ENCODE measurements at places on chromosomes 12 and 14. TPM values are rescaled to one million over a fixed set of nuclear protein-coding genes. Genes with fewer than 3 reads are reported as not detected.

DNA sequence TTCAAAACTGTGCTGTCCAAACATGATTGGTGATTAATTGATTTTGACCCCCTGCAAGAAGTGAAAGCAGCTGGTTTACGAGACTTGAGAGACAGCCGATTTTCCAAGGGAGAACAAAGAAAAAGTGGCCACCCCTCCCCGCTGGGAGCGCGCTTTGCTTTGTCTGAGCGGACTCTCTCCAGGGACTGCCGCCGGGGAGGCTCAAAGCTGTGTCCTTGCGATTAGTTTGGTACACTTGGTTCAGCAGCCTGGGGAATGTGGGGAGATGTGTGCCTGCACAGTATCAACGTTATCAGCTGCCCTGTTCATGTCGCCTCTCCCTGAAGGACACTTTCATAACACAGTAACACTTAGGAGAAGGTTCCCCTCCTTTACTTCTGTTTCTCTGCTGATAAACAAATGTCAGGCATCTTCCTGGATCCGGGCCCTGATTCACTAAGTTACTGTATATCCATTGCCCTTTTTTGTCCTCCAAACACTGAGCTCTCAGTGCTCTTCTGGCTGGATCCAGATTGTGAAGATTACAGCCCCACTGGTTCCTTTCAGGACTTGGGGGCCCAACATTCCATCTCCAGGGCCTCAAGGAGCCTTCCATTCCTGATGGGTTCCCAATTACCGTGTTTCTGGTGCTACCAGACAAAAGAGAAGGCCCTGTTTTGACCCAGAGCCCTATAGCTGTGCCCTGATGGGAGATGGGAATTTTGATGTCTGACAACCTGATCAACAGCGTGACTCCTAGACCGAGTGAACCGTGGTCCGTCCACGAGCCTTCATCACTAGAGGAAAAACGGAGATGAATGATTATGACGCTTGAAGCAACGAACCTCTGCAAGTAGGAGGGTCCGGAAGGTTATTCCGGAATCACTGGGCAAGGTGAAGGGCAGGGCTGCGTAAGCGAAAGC, 31.7 kb upstream of the TUBA1C start:
- H3K27me3 ChIP-seq = no peaks in the 10 kb centered on the region
- no peak for DNase-seq
- no peaks in the 10 kb centered on the region for H3K36me3 ChIP-seq
- H3K4me3 ChIP-seq = peak overlapping the region; percentile 85
- peaks cover 13% of the 10 kb centered on the region for H3K4me1 ChIP-seq

GRCh38 chr14:85087201-85087600, 442.7 kb upstream of the FLRT2 start:
- H3K4me1 ChIP-seq = no peaks in the 10 kb centered on the region
- H3K4me3 ChIP-seq = no peak overlapping the region
- H3K27me3 ChIP-seq = no peaks in the 10 kb centered on the region
- no peaks in the 10 kb centered on the region for H3K36me3 ChIP-seq
- H3K27ac ChIP-seq = no peak overlapping the region
- no peak for DNase-seq

GRCh38 chr14:23030936-23031335, 3.8 kb downstream of the PSMB5 start:
- peaks cover 46% of the 10 kb centered on the region for H3K4me1 ChIP-seq
- H3K27me3 ChIP-seq = no peaks in the 10 kb centered on the region
- no peak for DNase-seq
- no peak overlapping the region for H3K4me3 ChIP-seq
- H3K36me3 ChIP-seq = peaks cover 55% of the 10 kb centered on the region

Gene SLC6A15
- not detected for total RNA-seq

- H3K27me3 ChIP-seq = peaks cover 10% of the 10 kb centered on the region
- H3K4me3 ChIP-seq = no peak overlapping the region
- no peaks in the 10 kb centered on the region for H3K36me3 ChIP-seq
- H3K27ac ChIP-seq = no peak overlapping the region
- H3K4me1 ChIP-seq = no peaks in the 10 kb centered on the region
- no peak for DNase-seq
Observed at GRCh38 chr14:25009891-25010290, 40.1 kb downstream of the STXBP6 start.

- no peak for DNase-seq
- H3K27ac ChIP-seq = no peak overlapping the region
- no peaks in the 10 kb centered on the region for H3K36me3 ChIP-seq
- no peak overlapping the region for H3K4me3 ChIP-seq
Observed at GRCh38 chr12:114738460-114739184, 54.6 kb upstream of the TBX3 start.

GRCh38 chr12:25056011-25056410, 107.1 kb upstream of the BCAT1 start:
- DNase-seq = no peak
- peak overlapping the region; percentile 93 for H3K27ac ChIP-seq
- no peaks in the 10 kb centered on the region for H3K27me3 ChIP-seq
- peaks cover 3% of the 10 kb centered on the region for H3K36me3 ChIP-seq
- H3K4me1 ChIP-seq = peaks cover 54% of the 10 kb centered on the region

GRCh38 chr12:92058664-92059063, 87.0 kb downstream of the BTG1 start:
- H3K4me1 ChIP-seq = peaks cover 71% of the 10 kb centered on the region
- H3K36me3 ChIP-seq = peaks cover 42% of the 10 kb centered on the region
- peak overlapping the region; percentile 78 for H3K27ac ChIP-seq
- no peaks in the 10 kb centered on the region for H3K27me3 ChIP-seq
- H3K4me3 ChIP-seq = no peak overlapping the region
- DNase-seq = no peak

GRCh38 chr12:75550401-75551240, 39.2 kb upstream of the KRR1 start:
- no peaks in the 10 kb centered on the region for H3K4me1 ChIP-seq
- H3K27me3 ChIP-seq = peaks cover 29% of the 10 kb centered on the region
- H3K27ac ChIP-seq = no peak overlapping the region
- no peak for DNase-seq
- H3K4me3 ChIP-seq = no peak overlapping the region

DNA sequence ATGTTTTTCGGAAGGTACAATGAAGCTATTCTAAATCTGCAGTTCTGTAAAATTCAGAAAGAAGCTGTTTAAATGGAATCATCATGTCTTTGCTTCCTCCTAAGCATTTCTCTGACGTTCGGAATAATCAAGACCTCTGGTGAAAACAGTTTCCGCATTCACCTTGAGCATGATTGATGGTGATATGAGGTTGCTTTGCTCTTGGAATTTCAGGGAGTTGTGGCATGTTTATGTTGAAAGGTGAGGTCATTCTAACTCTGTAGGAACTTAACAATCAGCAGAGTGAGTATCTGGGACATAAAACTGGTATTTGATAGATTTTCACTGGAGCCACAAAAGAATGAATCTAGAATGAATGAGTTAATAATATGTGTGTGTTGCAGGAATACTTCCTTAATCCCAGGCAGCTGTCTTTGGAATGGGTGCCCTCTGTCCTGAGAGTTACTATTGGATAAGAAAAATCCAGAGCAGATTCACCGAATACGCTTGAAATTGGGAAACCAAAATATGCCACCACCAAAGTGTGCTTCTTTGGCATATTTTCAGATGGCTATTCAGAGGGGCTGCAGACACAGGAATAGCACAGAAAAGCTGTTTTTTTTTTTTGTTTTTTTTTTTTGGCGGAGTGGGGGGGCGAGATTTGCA, 599.1 kb downstream of the CCER1 start:
- H3K4me3 ChIP-seq = no peak overlapping the region
- peaks cover 2% of the 10 kb centered on the region for H3K27me3 ChIP-seq
- H3K36me3 ChIP-seq = no peaks in the 10 kb centered on the region
- H3K27ac ChIP-seq = no peak overlapping the region
- no peak for DNase-seq

DNA sequence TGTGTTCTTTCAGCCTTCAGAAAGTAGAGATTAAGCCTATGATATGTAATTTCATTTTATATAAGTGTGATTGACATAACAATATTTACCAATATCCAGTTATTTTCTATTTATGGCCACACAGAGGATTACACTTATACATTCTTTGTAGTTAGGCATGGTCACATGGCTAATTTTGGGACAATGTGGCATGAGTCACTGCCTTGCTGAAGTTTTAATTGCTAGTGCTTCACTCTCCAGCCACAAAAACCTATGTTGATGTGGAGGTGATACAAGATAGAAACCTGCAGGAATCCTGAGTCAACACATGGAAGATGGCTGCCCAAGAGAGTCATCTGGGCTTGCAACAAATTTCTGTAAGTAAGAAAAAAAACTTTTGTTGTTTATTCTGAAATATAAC, 17.0 kb downstream of the CLEC14A start:
- H3K4me1 ChIP-seq = no peaks in the 10 kb centered on the region
- H3K36me3 ChIP-seq = no peaks in the 10 kb centered on the region
- peaks cover 8% of the 10 kb centered on the region for H3K27me3 ChIP-seq
- H3K27ac ChIP-seq = no peak overlapping the region
- DNase-seq = no peak
- no peak overlapping the region for H3K4me3 ChIP-seq
